ENCODE measurements at places on chromosomes 6 and 20.

GRCh38 chr6:163414946-163415619 lies 565 bp downstream of the QKI start:
- ATAC-seq: no peak

GRCh38 chr6:27839626-27840475 lies 72.3 kb downstream of the OR2B2 start:
- ATAC-seq: no peak

GRCh38 chr6:128655978-128656498 lies 135.6 kb upstream of the PTPRK start:
- no peak for ATAC-seq

GRCh38 chr6:162100096-162100495 lies 627.5 kb downstream of the PRKN start:
- no peak for ATAC-seq

GRCh38 chr6:39602601-39603519 lies 122.3 kb downstream of the KIF6 start:
- no peak for ATAC-seq

DNA sequence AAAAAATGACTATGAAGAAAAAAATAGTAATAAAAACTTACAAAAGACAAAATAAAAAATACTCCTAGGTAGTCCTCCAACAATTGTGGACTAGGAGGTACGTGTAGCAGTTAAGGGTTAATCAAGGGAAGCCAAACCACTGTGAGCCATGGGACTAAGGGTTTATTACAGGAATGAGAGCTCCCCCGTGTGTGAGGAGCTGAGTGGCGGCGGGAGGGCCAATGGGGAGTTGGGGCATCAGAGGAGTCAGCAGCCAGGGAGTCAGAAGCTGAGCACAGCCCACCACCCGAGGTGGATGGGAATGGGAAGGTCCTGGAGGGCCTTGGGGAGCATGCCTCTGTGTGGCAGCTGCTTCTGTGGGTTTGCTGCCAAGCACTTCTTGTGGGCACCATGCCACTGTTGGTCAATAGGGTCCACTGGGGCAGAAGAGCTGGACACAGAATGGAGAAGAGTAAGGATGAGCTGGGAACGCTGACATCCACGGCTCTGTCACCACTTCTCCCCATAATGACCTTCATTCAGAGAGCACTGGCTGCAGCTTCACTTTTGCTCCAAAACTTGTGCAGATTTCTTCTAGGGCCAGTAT lies 373.3 kb downstream of the CDKAL1 start:
- no peak for ATAC-seq

- no peak for ATAC-seq
Measured at GRCh38 chr6:25181923-25182322, 97.3 kb upstream of the CARMIL1 start.

DNA sequence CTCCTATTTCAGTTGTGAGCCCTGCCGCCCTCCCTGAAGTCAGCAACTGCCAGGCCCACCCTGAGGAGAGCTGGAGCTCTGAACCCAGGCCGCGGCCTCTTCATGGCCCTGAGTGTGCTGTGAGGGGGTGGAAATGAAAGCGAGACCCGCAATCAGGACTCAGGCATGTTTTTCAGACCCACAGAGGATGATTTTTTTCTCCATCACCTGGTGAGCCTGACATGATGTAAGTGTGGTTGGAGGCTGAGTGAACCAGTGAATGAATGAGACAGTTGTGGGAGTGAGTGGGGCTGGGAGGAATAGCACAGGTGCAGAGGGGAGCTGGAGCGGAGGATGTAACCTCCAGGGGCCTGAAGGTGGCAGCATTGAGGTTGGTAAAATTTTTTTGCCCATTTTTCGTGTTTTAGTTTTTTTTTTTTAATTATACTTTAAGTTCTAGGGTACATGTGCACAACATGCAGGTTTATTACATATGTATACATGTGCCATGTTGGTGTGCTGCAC lies 18.3 kb downstream of the RAET1L start:
- ATAC-seq: no peak

DNA sequence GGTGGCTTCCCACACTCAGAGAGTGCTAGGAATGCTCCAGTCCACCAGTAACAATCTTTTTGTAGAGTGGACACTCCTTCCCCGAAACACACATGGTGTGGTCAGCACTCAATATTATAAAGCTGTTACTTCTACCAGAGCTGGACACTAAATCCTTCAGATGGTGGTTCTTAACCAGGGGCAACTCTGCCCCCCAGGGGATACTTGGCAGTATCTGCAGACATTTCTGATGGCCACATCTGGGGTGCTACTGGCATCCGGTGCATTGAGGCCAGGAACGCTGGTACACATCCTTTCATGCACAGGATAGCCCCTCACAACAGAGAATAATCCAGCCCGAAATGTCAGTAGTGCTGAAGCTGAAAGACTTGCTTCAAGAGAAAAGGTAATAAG lies 124.4 kb downstream of the NFATC2 start:
- ATAC-seq: no peak
